ENCODE measurements at places on chromosomes 12 and 14.

- DNase-seq: no peak
Measured at GRCh38 chr12:40444174-40444573, 219.4 kb downstream of the LRRK2 start.

GRCh38 chr12:48489012-48489411 is 6.7 kb downstream of the C12orf54 start:
- no peak for DNase-seq

DNA sequence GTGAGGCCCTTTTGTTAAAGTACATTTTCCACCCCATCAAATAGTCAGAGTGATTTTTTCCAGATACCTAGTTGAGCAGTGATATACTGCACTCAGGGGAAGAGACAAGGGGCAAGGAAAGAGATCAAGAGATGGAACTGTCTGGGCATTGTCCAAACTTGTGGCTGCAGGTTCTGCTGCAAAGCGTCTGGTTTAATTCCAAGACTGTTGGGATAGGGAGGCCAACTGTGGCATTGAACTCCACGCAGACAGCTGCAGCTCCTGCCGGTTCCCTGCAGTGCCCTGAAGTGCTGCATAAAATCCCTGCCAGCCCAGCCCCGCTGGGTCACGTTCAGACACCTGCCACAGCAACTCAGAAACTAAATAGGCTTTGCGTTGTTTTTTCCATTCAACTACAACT is 30.5 kb downstream of the RPH3A start:
- DNase-seq: no peak

GRCh38 chr14:95174184-95174792 is 17.0 kb upstream of the DICER1 start:
- DNase-seq: no peak

DNA sequence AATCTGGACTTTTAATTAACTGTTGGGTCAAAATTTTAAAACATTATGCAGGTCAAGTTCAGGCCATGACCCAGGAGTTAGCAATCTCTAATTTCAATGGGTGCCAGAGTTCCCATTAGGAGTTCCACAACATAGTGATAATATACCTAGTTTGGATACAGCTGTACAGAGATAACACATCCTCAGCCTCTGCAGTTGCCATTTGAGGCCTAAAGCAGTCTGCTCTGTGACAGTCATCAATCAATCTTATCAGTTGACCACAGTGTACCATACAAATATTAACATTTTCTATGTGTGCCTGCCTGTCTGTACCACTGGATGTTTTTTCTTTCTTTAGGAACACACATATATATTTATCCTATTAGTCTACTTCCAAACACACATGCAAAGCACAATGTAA is 54.0 kb upstream of the BBS10 start:
- DNase-seq: peak; percentile 83

DNA sequence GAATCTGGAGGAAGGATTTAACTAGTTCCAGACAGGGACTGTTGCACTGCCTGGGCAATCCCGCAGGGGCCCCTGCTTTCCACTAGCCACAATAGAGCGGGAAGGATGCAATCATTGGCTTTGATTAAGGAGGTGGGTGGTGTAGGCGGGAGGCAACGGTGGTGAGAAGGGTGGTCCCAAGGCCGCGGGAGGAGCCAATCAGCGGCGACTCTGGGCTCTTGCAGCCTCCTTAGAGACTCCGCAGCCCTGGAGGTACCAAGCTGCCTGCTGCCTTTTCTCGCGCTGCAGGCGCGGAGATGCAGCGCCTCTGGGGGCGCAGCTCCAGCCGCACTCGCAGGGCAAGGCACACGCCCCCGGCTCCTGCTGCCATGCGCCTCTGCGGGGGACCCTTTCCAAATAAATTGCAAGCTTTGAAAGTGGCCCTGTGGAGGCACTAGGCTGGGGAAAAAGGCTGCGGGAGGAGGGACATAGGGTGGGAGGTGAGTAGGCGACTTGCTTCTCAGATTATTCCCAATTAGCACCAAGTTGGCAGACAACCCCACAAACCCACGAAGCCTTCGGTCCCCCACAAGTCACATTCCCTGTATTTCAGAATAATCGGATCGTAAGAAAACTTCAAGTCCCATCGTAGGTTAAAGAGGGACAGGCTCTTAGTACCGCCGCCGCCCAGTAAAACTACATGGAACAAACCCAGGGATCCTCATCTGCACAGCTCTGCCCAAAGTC is 858 bp upstream of the KCNA1 start:
- DNase-seq: no peak

- DNase-seq: peak; percentile 56
Measured at GRCh38 chr12:6465467-6466183, 4.9 kb downstream of the VAMP1 start.

GRCh38 chr12:4591180-4591687 is 29.2 kb downstream of the DYRK4 start:
- no peak for DNase-seq

DNA sequence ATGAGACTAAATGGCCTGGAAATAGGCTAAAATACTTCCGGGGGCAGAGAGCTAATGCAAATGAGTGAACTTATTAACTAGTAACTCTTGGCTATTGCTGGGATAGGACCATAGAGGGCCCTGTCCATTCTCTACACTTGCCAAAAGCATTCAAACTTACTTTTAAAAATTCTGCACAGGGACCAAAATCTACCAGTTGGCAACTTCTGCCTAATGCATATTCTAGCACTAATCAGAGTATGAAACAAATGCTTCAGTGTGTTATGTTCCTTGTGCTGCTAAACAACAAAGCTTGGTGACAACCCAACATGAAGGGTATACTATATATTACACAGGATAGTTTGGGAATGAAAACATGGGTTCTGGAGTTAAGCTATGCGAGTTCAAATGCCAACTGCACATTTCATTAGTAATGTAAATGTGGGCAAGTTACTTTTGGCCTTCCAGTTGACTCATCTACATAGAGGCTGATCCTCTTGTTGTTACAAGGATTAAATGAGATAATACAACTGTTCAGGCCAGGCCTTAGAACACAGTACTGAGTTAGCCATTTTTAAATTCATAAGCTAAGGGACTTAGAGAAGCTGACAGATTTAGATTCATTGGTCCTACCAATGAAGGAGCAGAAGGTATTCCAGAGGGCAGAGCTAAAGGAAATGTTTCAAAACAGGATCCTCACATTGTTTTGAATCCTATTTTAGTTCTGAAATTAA is 32.4 kb downstream of the HIGD1C start:
- no peak for DNase-seq

GRCh38 chr14:28813810-28814209 is 47.2 kb downstream of the FOXG1 start:
- no peak for DNase-seq

DNA sequence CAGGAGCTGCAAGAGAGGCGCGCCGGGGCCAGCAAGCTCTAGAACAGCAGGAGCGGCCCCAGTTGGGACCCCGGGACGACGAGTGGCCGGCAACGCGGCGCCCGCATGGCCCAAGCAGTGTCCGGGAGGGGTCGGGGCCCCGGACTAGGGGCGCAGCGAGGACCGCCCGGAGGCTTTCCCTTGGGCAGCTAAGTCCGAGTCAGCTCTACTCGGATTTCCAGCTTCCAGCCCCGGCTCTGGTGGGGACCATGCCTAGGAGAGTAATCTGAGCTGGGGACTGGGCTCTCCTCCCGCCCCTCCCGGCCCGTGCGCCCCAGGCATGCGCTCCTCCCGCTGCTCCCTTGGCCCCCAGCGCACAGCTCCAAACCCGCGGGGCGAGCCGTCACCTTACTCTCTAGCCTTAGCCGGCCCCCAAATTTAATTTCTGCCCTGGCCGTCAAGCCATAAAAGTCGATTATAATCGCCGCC is 41.6 kb upstream of the CAPRIN2 start:
- DNase-seq: no peak

GRCh38 chr14:50342221-50343078 is 30.3 kb downstream of the DMAC2L start:
- DNase-seq: peak; percentile 4

DNA sequence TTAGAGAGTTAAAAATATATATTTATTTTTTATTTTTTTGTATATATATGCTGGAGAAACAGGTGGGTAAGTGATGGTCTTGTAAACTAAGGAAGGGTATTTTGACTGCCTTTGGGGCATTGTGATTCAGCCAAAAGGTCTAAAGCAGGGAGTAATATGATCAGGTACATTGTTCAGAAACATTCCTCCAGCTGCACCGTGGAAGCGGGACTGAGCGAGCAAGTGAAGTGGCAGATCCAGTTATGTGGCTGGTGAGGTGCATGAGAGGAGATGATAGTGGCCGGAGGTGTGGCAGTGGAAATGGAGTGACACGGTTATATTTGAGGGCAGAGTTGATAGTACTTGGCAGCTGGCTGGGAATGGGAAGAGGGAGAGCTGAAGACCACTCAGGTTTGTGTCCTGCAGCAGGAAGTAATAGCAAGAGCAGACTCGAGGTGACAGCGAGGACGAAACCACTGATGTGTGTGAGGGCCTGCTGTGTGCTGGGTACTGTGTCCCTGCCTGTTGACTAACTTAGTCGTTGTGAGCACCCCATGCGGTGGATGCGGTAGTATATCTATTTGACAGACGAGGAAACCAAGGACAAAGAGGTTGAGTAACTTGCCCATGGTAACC is 39.2 kb downstream of the EID3 start:
- no peak for DNase-seq

Measured in NCI-H526 treated with DMSO at 0.1 percent for 48 hours (cell line).